ENCODE measurements at places on chromosomes 6 and 20. TPM values are rescaled to one million over a fixed set of nuclear protein-coding genes. Genes with fewer than 3 reads are reported as not detected.

The POU5F1 gene
- total RNA-seq, result 1.1 TPM

The PLA2G7 gene
- total RNA-seq, result 1.5 TPM

The BMP7 gene
- 12.8 TPM for total RNA-seq

The SEL1L2 gene
- total RNA-seq, result not detected

The OR2H2 gene
- not detected for total RNA-seq

The ULBP1 gene
- 0.28 TPM for total RNA-seq

The ANKRD66 gene
- total RNA-seq, result not detected

The VNN1 gene
- total RNA-seq, result 1.4 TPM

The REPS1 gene
- 43.1 TPM for total RNA-seq

The TCP11 gene
- total RNA-seq, result not detected

- H3K27me3 ChIP-seq, result no peaks in the 10 kb centered on the region
- no peaks in the 10 kb centered on the region for H3K36me3 ChIP-seq
- no peak overlapping the region for H3K4me3 ChIP-seq
- H3K27ac ChIP-seq, result no peak overlapping the region
Measured at GRCh38 chr6:118700531-118700930, 49.1 kb upstream of the CEP85L start.

GRCh38 chr6:107767637-107768036, 56.5 kb downstream of the SCML4 start:
- H3K4me3 ChIP-seq, result no peak overlapping the region
- no peaks in the 10 kb centered on the region for H3K36me3 ChIP-seq
- no peaks in the 10 kb centered on the region for H3K4me1 ChIP-seq
- no peak overlapping the region for H3K27ac ChIP-seq
- DNase-seq, result no peak

- H3K36me3 ChIP-seq, result no peaks in the 10 kb centered on the region
- H3K27me3 ChIP-seq, result no peaks in the 10 kb centered on the region
- H3K27ac ChIP-seq, result no peak overlapping the region
Measured at GRCh38 chr6:16909658-16910360, 148.5 kb upstream of the ATXN1 start.

DNA sequence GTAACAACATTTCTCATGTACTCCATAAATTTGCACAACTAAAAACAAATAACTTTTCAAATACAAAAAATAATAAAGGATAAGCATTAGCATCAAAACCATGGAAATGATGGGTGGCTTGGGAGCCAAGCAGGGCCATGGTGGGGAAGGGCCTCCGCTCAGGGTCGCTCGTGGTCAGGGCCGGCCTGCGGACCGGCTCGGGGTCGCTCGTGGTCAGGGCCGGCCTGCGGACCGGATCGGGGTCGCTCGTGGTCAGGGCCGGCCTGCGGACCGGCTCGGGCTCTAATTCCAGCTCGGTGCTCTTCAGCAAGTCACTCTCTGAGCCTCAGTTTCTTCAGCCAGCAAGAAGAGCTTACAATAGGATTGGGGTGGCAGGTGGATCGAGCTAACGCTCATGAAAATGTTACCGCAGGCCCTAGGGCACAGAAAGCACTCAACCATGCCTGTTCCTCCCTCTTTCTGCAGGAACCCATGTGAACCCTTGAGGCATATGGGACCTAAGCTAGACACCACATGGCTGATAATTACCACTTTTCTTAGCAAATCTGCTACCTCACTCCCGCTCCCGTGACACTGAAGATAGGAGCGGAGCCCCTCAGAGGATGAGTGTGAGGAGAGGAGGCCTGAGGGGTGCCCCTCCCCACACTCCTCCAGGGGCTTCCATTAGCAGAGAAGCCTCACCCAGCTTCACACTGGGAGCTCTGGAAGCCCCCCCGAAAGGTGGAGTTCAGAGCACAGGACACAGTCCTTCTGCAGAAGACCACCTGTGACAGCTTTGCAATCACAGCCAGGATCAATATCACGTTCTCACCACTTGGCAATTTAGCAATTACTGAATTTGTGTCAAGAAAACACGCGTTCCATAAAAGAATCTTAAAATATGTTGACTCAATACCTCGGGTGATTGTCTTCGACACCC, 103.0 kb downstream of the PSMB1 start:
- H3K27me3 ChIP-seq, result no peaks in the 10 kb centered on the region
- peak; percentile 50 for DNase-seq
- H3K27ac ChIP-seq, result no peak overlapping the region
- no peaks in the 10 kb centered on the region for H3K4me1 ChIP-seq
- H3K4me3 ChIP-seq, result no peak overlapping the region
- no peaks in the 10 kb centered on the region for H3K36me3 ChIP-seq

- no peak overlapping the region for H3K4me3 ChIP-seq
- H3K36me3 ChIP-seq, result no peaks in the 10 kb centered on the region
- no peaks in the 10 kb centered on the region for H3K27me3 ChIP-seq
- H3K27ac ChIP-seq, result no peak overlapping the region
- DNase-seq, result no peak
- H3K4me1 ChIP-seq, result no peaks in the 10 kb centered on the region
Measured at GRCh38 chr6:42512579-42512978, 51.2 kb upstream of the UBR2 start.

DNA sequence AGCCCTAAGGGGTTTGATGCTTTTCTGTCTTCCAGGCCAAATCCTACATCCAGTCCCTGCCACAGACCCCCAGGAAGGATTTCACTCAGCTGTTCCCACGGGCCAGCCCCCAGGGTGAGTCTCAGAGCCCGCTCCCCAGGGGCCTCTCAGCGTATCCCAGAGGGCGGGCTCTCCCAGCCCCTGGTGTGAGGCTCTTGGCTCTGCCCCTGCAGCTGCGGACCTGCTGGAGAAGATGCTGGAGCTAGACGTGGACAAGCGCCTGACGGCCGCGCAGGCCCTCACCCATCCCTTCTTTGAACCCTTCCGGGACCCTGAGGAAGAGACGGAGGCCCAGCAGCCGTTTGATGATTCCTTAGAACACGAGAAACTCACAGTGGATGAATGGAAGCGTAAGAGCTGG, 8.4 kb downstream of the MAPK13 start:
- H3K27me3 ChIP-seq, result no peaks in the 10 kb centered on the region
- H3K27ac ChIP-seq, result no peak overlapping the region
- no peak overlapping the region for H3K4me3 ChIP-seq

DNA sequence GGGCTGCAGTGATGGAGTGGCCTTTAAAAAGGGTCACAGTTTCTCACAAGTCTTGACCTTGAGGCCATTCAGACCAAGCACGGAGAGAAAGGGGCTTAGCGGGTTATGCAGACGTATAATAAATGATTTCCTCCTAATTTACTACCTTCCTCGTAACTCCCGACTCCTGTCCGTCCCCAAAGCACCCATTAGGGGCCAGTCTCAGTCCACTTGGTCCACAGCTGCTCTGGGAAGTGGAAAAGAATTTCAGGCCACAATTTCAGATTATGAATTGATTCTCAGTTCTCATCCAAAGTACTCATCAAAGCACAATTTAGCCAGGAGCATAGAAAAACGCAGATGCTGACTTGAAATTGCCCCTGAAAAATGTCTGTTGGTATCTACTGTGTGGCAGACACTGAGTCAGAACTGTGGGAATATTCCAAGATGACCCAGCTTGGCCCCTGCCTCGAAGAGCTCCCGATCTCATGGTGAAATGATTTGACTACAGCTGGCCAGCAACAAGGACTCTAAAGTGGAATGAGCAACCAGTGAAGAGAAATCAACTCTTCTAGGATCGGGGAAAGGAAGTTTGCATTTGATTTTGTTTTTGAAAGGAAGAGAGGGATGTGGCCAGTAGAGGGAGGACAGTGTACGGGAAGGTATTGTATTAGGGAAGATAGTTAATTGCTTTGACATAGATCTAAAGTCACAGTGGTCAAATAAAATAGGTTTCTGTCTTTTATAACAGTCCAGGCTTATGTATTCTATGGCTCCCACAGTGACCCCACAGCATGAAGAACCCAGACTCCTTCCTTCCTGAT, 15.2 kb upstream of the STK35 start:
- no peaks in the 10 kb centered on the region for H3K36me3 ChIP-seq
- H3K4me3 ChIP-seq, result no peak overlapping the region
- no peaks in the 10 kb centered on the region for H3K4me1 ChIP-seq
- peaks cover 34% of the 10 kb centered on the region for H3K27me3 ChIP-seq
- no peak for DNase-seq

DNA sequence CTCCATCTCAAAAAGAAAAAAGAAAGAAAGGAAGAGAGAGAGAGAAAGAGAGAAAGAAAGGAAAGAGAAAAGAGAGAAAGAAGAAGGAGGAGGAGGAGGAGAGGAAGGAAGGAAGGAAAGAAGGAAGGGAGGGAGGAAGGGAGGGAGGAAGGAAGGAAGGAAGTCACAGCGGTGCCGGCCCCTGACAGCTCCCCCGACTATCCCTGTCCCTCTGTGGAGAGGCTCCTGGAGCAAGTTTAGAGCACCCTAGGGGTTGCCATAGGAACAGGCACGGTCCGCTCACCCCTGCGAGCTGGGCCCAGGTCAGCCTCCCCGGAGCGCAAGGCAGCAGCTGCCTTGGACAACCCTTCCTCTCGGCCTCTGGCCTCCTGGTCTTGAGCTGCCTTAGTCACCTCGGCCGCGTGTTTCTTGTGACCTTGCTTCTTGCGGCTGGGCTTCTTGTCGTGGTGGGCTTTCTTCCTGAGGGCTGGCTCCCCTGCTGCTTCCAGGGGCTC, 6.8 kb downstream of the BNIP5 start:
- H3K27me3 ChIP-seq, result no peaks in the 10 kb centered on the region
- no peaks in the 10 kb centered on the region for H3K36me3 ChIP-seq
- DNase-seq, result no peak
- no peak overlapping the region for H3K4me3 ChIP-seq
- no peak overlapping the region for H3K27ac ChIP-seq
- peaks cover 11% of the 10 kb centered on the region for H3K4me1 ChIP-seq

DNA sequence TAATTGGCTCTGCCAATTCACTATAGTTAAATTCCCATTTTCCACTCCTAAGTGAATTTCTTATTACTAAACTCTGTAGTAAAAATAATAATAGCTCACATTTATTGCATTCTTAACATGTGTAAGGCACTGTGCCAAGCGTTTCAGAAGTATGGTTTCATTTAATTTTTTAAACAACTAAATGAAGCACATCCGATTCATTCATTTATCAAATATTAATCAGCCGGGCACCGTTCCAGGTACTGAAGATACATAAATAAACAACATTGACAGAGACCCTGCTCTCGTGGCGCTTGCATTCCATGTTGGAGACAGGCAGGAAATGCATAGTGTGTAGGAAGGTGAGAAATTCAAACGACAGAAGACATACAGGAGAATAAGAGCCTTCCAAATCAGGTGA, 423.2 kb upstream of the JARID2 start:
- no peaks in the 10 kb centered on the region for H3K36me3 ChIP-seq
- H3K27ac ChIP-seq, result no peak overlapping the region
- no peak for DNase-seq
- H3K4me3 ChIP-seq, result no peak overlapping the region
- peaks cover 11% of the 10 kb centered on the region for H3K4me1 ChIP-seq
- H3K27me3 ChIP-seq, result no peaks in the 10 kb centered on the region

GRCh38 chr20:20939006-20939405, 167.2 kb downstream of the LINC00237 start:
- no peak for DNase-seq
- H3K27me3 ChIP-seq, result no peaks in the 10 kb centered on the region
- no peak overlapping the region for H3K27ac ChIP-seq
- H3K4me1 ChIP-seq, result no peaks in the 10 kb centered on the region

DNA sequence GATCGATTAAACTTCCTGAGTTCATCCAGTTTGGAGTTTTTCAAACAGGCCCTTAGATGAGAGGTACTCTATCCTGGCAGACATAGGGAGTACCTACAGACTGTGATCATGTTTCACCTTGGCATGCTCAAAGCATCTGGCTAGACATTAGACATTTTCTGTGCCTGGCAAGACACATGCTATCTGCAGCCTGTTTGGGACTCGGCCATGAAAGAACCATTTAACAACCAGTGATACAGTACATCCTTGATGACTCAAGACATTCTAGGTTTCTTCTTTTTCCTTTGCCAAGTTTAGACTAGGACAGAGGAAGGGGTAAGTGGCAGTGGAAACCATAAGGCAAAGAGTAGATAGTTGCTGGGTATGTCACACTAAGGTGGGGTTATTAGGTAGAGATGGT, 15.4 kb upstream of the PAQR8 start:
- no peaks in the 10 kb centered on the region for H3K4me1 ChIP-seq
- no peaks in the 10 kb centered on the region for H3K27me3 ChIP-seq
- H3K4me3 ChIP-seq, result no peak overlapping the region
- H3K36me3 ChIP-seq, result no peaks in the 10 kb centered on the region

DNA sequence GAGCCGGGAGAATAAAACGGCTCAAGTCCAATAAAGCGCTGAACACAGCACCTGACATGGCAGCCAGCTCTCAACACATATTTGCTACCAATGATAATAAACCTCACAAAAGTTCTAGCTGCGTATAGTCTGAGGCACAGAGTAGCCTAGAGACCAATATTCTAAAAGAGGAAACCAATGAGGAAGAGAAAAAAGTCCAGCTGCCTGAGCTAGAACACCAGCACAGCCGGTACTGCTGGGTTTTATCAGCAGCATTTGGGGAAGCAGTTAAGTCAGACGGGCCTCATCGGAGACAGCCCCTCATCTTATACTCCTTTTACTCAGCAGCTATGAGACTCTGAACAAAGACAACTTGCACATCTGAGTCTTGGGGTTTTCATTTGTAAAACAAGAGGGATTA, 2.4 kb upstream of the RTF2 start:
- DNase-seq, result no peak
- H3K4me1 ChIP-seq, result peaks cover 9% of the 10 kb centered on the region
- no peak overlapping the region for H3K4me3 ChIP-seq
- H3K36me3 ChIP-seq, result no peaks in the 10 kb centered on the region
- H3K27ac ChIP-seq, result no peak overlapping the region
- no peaks in the 10 kb centered on the region for H3K27me3 ChIP-seq

DNA sequence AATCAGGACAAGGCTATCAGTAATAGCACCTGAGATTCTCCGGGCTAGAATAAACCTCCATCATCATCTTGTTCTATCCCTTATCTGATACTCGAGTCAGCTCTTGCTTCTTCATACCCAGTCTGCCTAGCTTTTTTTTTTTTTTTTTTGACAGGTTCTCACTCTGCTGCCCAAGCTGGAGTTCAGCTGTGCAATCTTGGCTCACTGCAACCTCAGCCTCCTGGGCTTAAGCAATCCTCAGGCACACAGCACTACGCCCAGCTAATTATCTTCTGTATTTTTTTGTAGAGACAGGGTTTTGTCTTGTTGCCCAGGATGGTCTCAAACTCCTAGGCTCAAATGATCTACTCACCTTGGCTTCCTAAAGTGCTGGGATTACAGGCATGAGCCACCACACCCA, 19.5 kb downstream of the SRSF6 start:
- no peaks in the 10 kb centered on the region for H3K4me1 ChIP-seq
- no peaks in the 10 kb centered on the region for H3K27me3 ChIP-seq
- H3K36me3 ChIP-seq, result no peaks in the 10 kb centered on the region
- DNase-seq, result no peak
- H3K4me3 ChIP-seq, result no peak overlapping the region

GRCh38 chr6:130583268-130583667, 217.5 kb downstream of the TMEM200A start:
- no peaks in the 10 kb centered on the region for H3K4me1 ChIP-seq
- DNase-seq, result no peak
- H3K4me3 ChIP-seq, result no peak overlapping the region
- no peaks in the 10 kb centered on the region for H3K36me3 ChIP-seq

DNA sequence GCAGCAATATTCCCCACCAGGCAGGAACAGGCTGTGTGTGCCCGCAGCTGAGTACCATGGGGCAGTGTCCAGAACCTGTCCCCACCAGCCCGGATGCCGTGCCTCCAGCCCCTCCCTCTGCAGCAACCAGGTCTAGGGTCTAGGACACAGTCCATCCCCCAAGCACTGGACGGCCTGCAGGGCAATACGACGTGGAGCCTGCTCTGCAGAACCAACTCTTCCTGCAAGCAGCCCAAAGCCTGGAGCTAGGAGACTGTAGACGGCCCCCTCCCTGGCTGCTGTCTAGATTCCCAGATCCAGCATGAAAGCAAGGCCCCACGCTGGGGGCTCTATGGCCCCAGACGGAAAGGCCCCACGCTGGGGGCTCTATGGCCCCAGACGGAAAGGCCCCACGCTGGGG, 128.2 kb upstream of the AFDN start:
- H3K4me1 ChIP-seq, result peaks cover 15% of the 10 kb centered on the region
- H3K27me3 ChIP-seq, result no peaks in the 10 kb centered on the region
- no peak overlapping the region for H3K4me3 ChIP-seq
- H3K27ac ChIP-seq, result no peak overlapping the region
- no peak for DNase-seq

Measured in hepatocyte (in vitro differentiated cells).